HS-5 (cell line): ENCODE measurements at places on chromosomes 3 and 15.

DNA sequence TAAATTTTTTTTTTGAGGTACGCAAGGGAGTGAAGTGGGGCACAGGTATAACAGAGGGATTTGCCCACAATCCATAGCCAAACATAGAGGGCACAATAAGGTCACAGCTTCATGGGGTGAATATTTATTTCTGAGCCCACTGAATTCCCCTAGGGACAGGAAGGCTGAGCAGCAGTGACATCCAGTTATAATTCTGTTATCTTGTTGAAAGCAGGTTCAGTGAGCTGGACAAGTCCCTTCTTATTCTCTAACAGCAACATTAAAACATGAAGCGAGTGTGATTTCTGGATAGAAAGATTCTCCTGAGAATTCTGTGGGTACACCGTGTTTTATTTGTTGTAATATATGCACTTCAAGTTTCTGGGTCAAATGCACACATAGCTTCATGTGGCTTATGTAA lies 538.2 kb downstream of the NAALADL2 start:
- no peak for DNase-seq

DNA sequence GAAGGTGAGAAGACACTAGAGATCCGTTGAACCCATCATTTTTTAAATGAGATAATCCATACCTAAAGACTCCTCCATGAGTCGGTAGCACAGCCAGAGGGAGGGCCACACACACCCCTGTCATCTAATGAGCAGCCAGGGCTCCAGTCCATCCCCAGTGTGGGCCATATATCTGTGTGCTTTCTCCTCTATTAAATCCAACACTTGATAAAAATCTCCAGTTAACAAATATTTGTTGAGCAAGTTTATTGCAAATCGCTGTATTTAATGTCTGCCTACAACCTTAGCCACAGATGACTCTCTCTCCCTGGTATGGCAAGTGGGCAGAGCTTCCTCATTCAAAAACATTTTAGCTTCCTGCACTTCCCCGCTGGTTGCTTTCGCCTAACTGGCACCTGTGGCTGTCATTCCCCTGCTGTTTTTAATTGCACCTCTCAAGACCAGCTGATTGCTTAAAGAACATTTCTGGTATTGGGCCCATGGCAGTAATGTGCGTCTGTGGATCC lies 82.8 kb downstream of the SMAD3 start:
- DNase-seq = no peak

GRCh38 chr15:85314633-85315032 lies 65.8 kb upstream of the AKAP13 start:
- DNase-seq = no peak

DNA sequence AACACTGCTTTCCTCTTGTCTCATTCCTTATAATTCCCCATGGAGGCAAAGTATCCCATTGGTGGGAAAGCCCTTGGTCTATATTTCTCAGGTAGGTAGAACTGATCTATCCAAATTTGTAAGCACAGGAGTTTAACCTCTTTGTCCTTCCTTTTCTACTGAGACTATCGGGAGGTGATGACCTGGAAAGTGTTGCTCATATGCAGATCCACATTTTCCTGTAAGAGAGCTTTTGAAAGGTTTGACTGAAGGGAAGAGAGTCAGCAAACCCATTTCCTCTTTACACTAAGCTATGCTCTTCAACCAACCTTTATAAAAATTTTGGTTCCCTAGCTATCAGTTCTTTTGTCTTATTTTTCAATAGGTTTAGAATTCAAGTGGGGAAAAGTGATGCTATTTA lies 200.7 kb downstream of the TIGIT start:
- no peak for DNase-seq

GRCh38 chr3:127604035-127604434 lies 5.8 kb downstream of the MCM2 start:
- no peak for DNase-seq

DNA sequence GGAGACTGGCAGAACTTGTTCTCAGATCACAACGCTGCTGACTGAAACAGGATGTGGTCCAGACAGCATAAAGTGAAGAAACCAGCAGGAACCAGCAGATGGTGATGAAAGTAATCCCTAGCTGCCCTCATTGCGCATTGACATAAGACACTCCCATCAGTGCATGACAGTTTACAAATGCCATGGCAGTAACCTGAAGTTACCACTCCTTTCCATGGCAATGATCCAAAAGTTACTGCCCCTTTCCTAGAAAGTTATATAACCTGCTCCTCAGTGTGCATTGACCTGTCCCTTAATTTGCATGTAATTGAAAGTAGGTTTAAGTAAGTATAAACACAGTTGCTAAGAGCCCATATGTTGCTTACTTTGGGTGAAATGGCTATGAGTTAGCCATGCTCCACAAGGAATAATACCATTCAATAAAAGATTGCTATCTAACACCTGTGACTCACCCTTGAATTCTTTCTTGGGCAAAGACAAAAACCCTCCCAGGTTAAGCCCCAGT lies 149.1 kb upstream of the CD96 start:
- no peak for DNase-seq

GRCh38 chr3:146513386-146514051 lies 30.9 kb downstream of the PLSCR1 start:
- no peak for DNase-seq

DNA sequence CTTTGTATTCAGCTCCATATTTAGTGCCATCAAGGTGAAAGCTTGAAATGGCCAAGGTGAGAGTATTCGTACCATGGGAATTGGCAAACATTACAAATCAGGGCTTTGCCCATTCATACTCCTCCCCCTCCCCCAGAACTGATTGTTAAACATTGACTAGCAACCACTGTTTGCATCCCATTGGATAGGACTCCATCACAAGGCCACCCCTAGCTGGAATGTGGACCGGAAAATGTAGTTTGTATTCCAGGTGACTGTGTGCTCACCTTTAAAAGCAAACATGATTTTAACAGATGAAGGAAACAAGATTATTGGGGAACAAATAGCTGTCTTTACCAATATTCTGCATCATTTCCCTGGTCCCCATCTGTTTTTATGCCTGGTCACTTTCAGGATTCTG lies 14.1 kb downstream of the ST3GAL6 start:
- DNase-seq = no peak

DNA sequence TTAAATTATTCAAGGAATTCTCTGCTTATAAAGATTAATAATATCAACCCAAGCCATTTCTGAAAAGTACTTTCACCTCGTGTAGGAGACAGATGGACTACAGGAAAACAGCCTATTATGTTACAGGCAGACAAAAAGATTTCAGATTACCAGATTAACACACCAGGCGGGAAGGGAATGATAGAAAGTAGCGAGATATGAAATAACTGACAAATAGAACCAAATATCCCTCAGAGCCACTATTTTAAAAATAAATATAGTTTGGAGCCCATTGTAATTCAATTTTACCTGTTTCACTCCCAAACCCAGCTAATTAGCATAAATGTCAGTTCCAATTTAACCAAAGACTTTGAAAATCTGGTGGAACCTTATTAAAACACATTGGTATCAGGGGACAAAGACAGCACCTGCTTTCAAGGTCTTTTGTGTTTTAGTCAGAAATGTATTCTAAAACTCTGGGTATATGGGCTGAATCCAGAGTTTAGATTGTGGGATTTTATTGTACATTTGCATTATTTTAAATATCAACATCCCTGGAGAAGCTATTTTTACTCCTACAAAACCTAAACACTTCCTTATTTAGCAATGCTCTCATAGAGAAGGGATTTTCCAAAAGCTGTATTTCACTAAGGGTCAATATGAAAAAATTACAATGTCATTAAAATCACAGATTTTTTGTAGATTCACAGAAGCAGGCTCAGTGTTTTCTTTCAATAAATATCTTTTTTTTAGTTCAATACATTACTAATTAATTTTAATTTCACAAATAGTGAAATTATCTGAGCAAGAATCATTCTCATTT lies 138.4 kb downstream of the TNIK start:
- DNase-seq = no peak

DNA sequence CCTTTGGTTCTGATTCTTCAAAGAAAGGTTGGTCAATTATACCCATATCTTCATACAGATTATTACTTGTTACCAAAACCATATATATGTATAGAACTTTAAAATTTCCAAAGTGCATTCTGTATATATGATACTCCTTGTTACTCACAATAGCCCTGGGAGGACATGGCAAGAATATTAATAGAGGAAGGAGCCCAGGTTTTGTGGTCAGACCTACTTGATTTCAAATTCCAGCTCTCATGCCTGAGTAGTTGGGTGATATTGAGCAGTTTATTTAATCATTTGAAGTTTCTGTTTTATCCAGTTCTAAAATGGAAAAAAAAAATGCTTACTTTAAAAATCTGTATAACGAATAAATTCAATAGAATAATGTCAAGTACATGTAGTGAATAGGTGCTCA lies 2.5 kb downstream of the IL1RAP start:
- no peak for DNase-seq

GRCh38 chr3:155013427-155013826 lies 66.7 kb upstream of the MME start:
- no peak for DNase-seq

DNA sequence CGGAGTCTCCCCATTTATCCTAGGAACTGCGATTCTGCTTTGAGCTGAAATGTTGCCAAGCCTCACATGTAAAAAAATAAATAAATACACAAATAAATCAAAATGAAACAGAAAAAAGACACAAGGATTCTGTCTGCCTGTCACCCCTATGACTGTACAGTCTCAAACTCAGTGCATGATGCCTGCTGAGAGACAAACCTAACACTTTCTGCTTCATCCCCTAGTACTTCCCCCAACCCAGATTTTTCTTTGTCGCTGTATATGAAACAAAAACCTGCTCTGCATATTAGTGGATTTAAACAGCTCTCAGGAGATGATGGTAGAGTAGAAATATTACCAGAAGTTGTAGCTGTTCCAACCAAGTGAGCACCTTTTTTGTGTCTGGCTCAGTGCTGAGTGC lies 530.7 kb upstream of the CFAP20DC start:
- no peak for DNase-seq

DNA sequence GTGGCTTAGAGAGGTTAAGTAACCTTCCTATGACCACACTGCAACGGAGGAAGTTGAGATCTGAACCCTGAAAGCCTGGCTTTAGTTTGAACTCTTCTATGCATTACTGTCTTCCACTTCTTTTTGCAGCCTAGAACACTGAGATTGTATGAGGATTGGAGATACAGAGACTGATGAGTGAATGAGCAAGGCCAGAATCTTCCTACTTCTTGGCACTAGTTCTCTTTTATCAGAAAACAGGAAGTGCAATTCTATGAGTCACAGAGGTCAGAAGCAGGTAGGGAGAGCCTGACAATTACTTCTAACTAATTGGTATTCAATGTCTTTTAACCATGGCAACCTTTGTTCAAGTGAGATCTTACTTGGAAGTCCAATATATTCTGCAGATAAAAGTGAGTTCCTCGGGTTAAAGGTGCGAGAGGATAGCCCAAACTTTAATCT lies 219.0 kb downstream of the SHQ1 start:
- no peak for DNase-seq

GRCh38 chr15:69414701-69415167 lies 585 bp downstream of the KIF23 start:
- DNase-seq = peak; percentile 70

DNA sequence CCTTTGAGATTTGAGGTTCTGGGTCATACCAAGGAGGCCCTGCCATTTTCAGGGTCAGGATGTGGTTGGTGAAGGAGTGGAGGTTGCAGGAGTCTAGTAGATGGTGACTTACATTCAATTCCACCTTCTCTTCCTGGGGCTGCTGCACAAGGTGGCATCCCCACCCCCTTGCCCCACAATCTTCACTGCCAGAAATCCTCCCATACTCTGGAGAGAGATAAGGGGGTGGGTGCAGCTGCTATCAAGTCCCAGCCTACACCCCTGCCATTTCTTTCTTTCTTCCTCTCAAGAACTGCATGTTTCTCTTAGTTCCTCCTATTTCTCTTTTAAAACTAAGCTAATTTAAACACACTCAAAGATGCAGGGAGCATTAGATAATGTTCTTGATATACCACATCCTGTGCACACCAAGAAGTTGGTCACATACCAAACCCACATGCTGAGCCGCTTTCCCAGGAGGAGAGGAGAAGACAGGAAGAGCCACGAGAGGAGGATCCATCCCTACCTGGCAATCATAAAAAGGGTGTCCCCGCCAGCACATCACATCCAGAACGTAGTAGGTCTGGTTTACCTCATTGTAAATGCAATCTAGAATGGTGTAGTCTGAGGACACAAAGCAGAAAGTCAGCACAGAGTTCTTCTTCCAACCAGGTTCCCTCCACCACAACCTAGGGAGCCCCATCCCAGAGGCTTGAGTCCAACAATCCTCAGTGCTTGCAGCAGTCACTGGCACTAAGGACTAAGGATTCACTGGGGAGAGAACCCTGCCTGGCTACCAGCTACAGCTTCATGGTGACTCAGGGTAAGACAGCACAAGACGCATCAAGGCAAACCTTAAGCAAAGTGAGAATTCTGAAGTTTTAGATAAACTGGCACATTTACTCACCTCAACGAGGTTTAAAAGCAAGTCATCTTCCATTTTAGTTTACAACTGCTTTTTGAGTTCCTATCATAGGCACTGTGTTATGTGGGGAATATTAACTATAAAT lies 18.5 kb downstream of the SNUPN start:
- no peak for DNase-seq
